Hematopoietic multipotent progenitor cell treated with erythropoietin and hydrocortisone succinate and interleukin-3 and kit ligand, for 15 days (in vitro differentiated cells): ENCODE measurements at places on chromosomes 3 and 15.
A peak's percentile ranks its signal among the peaks of the same experiment; 100 is the strongest.

- DNase-seq, result no peak
Measured at GRCh38 chr3:138473391-138473790, 39.0 kb downstream of the ESYT3 start.

GRCh38 chr15:57751177-57751800 lies 44.8 kb downstream of the POLR2M start:
- no peak for DNase-seq

DNA sequence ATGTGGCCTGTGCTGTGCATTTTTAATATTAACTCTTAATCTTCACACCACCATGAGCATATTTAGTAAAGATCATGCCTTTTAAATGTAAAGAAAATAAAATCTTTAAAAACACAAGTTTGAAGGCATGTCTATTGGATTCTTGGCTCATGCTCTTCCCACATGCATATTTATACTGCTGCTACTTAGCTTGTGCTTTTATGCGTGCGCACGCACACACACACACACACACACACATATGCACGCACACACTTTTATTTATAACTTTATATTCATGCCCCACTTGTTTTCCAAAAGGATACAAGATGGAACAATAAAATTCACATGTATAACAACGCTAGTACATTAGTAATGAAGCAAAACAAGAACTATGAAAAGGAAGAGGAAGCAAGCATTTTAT lies 36.1 kb upstream of the ZPLD1 start:
- DNase-seq, result no peak

- DNase-seq, result no peak
Measured at GRCh38 chr15:60957111-60957510, 272.0 kb downstream of the RORA start.

DNA sequence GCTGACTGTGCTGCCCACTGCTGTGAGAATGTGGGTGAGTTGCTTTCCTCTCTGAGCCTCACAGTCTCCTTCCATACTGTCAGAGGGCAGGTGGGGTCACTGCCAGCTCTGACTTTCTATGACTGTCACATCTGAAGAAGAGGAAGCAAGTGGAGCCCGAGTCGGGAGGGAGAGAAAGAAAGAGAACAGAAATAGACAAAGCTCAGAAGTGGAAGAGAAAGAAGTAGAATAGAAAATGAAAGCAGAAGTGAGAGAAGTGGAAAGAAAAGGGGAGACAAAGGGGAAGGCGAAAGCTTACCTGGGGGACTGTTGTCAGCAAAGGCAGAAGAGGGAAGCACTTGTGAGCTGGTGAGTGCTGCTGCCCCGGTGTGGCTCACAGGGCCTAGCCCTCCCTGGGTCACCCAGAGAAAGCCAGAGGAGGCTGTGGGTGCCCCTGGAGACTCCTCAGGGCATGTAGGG lies 57.9 kb downstream of the EPHB1 start:
- no peak for DNase-seq

DNA sequence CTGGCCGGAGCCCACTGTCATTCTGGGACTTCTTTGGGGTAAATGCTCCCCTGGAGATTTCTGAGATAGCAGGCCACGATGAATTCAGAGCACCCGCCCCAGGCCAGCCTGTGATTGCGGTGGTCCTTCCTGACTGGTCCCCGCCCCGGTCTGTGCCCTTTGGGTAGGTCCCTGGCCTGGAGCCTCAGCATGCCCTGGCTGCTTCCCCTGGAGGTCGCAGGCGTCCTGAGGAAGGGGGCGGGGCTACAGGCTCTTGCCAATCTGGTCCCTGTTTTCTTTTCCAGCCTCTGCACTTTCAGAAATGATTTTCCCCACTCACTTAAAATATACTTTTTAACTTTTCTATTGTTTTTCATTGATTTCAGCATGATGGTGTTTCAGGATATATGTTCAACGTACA lies 250.2 kb upstream of the ATP10A start:
- DNase-seq, result no peak

DNA sequence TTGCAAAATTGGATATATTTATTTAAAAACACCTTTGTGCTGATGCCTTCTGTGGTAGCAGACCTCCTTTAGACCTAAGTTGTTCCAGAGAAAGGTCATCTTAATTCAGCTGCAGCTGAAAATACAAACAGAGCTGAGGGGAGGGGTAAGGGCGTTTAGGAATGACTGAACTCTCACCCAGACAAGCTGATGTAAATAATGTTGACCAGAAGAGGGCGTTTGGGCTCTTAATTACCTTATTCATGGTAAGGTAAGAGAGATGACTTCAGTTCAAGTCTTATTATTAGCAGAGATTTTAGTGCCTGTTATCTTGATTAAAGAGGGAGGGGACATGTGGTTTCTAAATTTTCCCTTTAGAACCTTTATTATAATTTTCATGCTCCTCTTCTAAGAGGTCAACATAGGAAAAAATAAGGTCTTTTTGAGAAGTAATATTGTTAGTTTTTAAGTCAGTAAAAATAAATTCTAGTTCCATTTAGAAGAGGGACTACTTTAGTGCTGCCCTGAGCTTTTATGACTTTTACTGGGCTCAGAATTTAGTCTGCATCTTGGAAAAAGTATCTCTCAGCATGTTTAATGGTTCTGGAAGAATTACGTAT lies 46.3 kb downstream of the GPR171 start:
- DNase-seq, result peak; percentile 63

GRCh38 chr3:43523454-43524053 lies 98.3 kb downstream of the ANO10 start:
- no peak for DNase-seq

DNA sequence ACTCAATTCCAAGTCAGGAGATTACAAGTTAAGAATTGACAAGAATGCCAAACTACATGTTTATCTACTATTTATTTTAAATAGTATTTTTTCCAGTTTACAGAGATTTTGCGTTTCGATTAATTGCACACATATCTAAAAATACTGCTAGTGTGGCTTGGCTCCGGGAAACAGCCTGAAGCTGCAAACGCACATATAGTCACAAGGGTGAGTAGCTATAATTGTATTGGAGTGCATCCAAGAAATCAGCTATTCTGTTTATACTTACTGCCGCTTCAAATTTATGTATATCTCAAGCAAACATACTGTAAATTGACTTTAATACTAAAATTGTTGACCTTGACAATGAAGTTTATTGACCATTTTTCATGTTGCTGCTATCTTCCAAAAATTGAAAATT lies 77.0 kb upstream of the PLSCR5 start:
- DNase-seq, result no peak

DNA sequence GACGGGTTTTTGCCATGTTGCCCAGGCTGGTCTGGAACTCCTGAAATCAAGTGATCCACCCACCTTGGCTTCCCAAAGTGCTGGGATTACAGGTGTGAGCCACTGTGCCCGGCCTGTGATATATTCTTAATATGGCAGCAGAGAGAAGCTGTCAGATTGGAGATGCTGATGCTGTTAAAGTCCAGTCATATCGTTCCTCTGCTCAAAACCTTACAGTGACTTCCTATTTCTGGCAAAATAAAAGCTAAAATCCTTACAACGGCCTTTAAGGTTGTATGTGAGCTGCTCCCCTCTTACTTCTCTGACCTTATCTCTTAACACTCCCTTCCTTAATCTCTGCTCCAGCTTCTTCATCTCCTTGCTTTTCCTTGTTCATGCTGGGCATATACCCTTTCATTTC lies 26.6 kb upstream of the MGA start:
- no peak for DNase-seq

DNA sequence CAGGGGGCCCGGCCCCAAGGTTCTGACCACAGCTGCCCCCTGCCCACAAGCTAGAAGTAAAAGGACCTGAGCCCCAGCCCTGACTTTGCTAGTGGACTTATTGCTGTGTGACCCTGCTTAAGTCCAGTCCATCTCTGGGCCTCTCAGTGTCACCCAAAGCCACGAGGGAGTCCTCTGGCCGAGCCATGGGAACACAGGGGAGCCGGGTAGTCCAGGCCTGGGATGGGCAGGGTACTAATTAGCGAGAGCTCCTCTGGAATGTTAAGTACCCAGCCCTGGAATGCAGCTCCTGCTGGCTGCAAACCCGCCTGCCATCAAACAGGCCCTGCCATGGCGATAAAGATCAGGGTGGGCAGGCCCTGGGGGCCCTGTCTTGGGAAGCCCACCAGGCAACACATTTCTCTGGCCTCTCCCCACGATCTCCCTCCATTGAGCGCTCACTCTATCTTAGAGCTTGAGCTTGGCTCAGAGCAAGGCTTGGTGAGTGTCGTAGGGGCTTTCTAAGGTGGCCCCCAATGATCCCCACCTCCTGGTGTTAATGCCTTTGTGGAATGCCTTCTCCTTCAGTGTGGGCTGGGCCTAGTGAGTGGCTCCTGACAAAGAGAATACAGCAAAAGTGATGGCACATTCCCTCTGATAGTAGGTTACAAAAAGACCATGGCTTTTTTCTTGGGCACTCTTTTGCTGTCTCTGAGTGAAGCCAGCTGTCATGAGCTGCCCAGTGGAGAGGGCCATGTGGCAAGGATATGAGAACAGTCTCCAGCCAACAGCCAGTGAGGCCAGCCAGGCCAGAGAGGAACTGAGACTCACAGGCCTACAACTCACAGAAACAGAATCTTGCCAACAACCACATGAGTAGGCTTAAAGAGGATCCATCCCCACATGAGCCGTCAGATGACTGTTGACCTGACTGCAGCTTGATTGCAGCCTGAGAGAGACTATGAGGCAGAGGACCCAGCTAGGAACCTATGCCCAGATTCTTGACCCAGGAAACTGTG lies 133.1 kb downstream of the SMAD6 start:
- no peak for DNase-seq

GRCh38 chr15:49040151-49040550 lies 6.1 kb downstream of the SECISBP2L start:
- no peak for DNase-seq

- no peak for DNase-seq
Measured at GRCh38 chr15:31774045-31774444, 256.3 kb upstream of the CHRNA7 start.

DNA sequence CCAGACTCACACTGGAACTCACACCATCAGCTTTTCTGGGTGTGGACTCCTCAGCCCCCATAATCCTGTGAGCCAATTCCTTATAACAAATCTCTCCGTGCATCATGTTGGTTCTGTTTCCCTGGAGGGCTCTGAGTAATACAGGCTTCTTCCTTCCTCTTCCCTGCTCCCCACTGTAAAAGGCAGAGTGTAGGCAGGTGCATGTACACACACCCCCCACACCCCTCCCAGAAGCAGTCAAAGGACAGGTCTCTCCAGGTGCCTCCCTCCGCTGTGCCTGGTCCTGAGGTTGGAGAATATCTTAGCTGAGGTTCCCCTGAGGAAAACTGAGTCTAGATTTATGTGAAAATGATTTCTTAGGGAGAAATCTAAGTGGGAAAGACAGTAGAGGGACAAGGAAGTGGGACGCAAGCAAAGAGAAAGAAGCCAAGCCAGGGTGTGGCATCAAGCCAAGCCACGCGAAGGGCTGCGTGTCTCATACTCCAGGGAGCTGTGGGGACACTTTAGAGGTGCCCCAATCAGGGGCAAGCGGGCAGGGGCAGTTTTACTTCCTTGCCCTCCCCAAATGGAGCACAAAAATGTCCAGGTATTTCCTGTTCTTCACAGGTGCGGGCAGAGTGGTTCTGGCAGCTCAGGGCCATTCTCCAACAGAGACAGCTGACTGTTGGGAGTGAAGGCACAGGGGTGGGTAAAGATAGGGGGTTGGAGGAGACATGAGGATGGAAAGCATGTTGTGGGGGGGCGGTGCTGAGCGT lies 86.6 kb downstream of the HMG20A start:
- no peak for DNase-seq

DNA sequence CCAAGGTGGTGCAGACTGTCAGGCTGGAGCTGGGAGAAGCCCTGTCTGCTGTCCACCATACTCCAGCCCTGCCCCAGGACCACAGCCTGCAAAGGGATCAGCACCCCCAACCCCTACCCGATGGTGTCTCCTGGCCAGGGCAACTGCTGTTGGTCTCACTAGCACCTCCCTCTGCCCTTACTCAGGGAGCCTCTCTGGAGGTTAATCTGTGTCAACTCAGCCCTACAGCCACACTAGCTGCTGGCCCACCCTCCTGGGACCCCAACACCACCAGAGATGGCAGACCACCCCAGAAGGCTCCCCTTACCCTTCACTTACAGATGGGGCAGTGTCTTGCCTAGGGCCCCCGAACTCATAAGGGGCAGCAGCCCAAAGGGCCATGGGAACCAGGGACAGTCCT lies 65.2 kb downstream of the TLE3 start:
- no peak for DNase-seq

- DNase-seq, result peak; percentile 14
Measured at GRCh38 chr3:158107605-158108444, 1.6 kb upstream of the SHOX2 start.

DNA sequence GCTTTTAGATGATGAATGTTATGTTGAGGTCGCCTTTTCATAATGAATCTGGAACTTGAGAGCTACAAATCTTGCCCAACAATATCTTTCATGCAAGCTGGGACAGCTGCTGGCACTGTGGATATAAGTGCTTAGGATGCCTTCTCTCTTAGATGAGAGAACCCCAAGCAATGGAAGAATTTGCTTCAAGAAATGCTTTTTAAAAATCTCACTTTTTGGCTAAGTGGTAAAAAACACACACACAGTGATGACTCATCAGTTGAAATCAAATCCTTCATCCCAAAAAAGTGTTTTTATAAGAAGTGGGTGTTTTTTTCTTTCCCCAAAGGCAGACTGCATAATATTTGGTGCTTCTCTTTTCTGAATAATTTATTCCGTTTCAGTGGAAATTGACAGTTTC lies 38.4 kb upstream of the GALNT15 start:
- no peak for DNase-seq

DNA sequence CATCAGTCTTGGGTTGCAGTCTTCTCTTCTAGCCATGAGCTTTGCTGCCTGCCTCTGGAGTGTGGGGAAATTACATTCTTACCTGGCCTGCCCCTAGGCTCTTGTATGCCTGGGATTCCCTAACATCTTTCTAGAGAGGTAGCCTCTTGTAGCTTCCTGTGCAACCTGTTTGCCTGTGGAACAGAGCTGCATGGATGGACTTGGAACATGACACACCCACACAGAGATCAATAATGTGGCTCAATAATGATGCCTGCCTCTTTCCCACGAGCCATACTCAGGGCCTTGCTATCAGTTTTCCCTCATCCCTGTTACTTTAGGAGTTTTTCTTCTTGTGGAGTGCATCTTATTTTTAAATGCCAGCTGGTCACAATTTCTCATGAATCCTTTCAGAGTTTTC lies 11.4 kb downstream of the CHCHD6 start:
- DNase-seq, result no peak

- no peak for DNase-seq
Measured at GRCh38 chr3:194387926-194388418, 11.1 kb downstream of the GP5 start.

DNA sequence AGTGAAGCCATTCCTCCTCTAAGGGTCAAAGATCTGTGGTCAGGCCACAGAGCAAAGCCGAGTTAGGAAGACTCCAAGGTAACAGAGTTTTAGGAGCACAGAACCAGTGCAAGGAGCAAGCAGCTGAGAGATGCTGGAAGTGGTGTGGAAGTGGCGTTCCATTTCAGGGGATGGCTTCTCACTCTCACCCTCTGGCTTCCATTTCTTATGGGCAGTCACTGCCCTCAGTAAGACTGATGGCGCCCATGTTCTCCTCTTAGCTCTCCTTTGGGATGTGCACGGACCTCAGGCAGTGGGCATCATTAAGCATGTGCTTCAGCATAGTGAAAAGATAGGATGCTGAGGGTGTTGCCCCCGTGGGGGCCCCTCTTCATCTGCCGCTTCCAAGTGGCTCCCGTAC lies 90.3 kb downstream of the ASB7 start:
- no peak for DNase-seq

GRCh38 chr3:40465111-40465407 lies 7.9 kb downstream of the RPL14 start:
- no peak for DNase-seq

- DNase-seq, result no peak
Measured at GRCh38 chr3:172150913-172151650, 111.7 kb downstream of the FNDC3B start.
